ENCODE measurements at places on chromosomes 1 and 21.

DNA sequence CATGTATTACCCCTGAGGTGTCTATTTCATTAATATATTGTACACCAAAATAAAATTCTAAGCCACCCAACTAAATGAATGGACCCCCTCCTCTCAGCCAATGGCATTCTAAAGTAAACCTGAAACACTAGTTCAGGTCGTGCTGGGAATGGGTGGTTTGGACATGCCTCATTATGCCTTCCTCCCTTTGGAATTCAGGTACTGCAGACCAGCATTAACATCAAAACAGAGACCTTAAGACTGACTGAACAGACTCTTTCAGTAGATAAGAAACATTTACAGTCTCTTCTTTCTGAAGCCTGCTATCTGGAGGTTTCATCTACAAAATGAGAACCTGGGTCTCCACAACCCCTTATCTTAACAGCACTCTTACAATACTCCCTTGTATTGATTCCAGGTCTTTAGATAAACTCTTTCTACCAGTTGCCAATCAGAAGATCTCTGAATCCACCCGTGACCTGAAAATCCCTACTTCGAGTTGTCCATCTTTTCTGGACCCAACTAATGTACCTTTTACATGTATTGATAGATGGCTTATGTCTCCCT lies 93.6 kb downstream of the PKN2 start:
- DNase-seq, result no peak

DNA sequence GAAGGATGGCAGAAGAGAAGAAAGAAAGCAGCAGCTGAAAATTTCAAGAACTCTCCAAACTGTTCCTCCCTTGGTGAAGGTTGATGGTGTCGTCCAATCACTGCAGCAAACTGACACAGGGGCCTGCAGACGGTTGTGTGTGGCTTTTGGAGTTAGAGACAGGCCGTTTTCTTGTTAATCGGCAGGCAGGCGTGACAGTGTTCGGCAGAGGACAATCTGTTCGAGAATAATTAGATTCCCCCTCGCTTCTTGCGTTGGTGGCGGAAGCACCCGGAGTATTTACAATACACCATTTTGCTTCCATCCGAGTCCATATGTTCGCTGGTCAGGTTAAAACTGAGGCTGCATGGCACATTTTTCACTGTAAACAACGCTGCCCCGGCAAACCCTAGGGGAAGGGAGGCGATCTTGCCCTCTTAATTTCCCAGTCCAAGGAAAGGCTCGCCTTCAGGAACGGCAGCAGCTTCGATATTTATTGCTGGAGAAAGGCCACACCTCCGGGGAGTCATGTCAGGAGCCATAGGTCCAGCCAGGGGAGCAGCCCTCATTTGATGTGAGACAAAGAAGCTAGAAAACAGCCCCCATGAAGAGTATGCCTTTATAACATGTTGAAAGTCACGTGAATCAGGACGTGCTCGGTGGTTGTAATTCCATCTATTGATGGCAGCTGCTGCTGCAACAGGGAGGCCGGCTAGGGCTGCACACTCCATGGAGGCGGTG lies 360.1 kb downstream of the SMYD3 start:
- no peak for DNase-seq

GRCh38 chr1:1063945-1064831 lies 9.9 kb downstream of the RNF223 start:
- DNase-seq, result peak; percentile 11

GRCh38 chr21:39715804-39716397 lies 29.1 kb upstream of the IGSF5 start:
- peak; percentile 37 for DNase-seq

DNA sequence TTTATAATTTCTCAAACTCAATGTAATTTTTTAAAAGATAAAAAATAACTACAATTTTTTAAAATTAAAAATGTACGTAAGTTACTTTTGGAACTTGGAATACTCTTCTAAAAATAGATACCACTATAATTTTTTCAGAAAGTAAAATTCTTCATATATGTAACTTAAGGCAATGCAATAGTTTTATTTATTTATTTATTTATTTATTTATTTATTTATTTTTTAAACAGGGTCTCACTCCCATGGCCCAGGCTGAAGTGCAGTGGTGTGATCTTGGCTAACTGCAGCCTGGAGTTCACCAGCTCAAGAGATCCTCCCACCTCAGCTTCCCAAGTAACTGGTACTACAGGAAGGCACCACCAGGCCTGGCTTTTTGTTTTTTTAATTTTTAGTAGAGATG lies 3.1 kb upstream of the KRTAP23-1 start:
- no peak for DNase-seq

DNA sequence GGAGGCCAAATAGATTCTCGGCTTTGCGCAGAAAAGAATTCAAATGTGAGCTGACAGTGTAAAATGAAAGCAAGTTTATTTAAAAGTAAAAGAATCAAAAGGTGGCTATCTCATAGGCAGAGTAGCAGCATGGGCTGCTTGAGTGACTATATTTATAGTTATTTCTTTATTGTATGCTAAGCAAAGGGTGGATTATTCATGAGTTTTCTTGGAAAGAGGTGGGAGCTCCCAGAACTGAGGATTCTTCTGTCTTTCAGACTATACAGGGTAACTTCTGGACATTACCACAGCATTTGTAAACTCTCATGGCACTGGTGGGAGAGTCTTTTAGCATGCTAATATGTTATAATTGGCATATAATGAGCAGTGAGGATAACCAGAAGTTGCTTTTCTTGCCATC lies 659.9 kb downstream of the RWDD3 start:
- no peak for DNase-seq

DNA sequence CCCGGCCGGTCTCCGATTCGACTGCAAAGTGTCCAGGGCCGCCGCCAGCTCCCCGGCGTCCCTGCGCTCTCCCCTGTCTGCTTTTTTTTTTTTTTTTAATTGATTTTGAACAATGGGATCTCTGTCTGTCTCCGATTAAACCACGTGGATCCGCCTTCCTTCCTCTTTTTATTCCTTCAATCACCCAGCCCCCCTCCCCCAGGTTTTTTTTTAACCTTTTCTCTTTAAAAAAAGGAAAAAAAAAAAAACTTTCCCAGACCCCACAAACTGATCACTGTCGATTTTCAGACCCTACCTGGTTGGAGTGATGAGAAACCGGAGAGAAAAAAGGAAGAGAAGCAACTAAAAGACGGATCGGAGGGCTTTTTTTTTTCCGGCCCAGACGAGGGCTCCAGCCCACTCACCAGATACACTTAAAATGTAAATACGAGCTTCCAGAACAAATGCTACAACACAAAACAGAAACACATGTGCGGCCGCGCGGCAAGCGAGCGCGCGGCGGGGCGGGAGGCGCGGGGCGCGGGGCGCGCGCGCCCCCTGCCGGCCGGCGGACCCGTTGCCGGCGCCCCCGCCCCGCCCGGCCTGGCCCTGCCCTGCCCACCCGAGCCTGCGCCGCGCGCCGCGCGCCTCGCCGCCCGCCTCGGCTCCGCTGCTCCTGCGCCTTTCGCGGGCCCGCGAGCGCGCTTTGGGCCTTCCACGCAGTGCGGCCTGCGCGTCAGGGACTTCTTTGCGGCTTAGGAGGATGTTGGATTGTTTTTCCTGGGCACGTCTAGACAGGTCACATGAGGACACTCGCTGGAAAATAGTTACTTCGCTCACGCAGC lies at the start of gene RCC2:
Gene RCC2 (minus strand): TSS at position 428 of the 824 bp plus-strand sequence. CDS start 1,163 bp downstream, outside the sequence.
- peak; percentile 63 for DNase-seq

DNA sequence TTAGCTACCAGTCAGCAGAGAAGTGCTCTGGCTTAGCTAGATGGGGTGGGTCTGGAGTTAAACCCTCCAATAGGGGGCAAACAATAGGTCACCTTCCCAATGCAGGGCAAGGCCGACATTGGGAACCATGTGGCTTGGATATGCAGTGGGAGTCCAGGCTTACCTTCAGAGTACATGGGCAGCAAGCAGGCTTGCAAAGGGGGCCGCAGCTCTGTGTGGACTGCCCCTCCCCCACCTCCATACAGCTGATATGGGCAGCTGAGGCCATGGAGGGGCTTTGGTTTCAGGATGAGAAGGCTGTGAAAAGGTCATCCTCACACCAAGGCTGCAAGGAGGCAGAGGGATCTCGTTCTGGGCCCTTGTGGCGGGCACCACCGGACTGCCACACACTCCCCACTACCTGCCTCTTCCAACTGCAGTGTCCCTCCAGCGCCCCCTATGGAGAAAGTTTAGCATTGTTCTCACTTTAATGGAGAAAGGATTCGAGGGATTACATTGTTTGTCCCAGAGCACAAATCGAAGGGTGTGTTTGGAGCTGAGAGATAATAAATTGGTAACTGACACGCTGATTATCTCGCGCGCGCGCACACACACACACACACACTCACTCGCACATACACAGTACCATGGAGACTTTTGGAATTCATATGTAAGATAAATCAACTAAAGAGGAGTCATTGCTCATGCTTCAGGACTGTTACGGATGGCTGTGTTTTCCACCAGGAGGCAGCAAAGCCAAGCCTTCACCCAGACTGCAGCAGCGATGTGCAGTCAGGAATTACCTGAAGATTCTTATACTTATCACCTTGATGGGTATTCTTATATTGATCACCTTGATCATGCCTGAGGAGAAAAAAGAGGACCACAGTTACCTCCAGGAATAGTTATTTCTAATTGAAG lies 7.0 kb upstream of the SMCP start:
- DNase-seq, result peak; percentile 1

- no peak for DNase-seq
Observed at GRCh38 chr1:37739222-37739621, 25.7 kb downstream of the EPHA10 start.

DNA sequence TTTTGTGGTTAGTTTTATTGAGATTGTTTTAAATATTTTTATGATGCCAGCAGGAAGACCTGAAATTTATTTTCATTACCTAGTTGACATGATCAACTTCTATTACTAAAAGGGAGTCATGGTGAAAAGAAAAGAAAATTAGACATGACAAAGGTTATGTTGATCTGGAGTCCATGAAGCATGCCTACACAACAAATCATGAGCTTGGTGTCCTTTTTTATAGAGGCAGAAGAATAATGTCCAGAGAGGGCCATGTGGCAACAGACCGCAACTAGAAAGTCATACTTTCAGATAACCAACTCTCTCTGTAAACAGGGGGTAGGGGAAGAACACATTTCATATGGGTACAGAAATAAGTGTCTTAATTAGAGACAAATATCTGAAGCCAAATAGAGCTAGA lies 175.5 kb upstream of the HOOK1 start:
- DNase-seq, result no peak

GRCh38 chr1:240363315-240363714 lies 248.6 kb downstream of the GREM2 start:
- no peak for DNase-seq

GRCh38 chr1:108892356-108893140 lies 15.8 kb downstream of the GPSM2 start:
- no peak for DNase-seq

GRCh38 chr1:100810360-100810759 lies 84.3 kb downstream of the EXTL2 start:
- no peak for DNase-seq

GRCh38 chr1:13749543-13750341 lies 49.8 kb downstream of the PRDM2 start:
- no peak for DNase-seq

DNA sequence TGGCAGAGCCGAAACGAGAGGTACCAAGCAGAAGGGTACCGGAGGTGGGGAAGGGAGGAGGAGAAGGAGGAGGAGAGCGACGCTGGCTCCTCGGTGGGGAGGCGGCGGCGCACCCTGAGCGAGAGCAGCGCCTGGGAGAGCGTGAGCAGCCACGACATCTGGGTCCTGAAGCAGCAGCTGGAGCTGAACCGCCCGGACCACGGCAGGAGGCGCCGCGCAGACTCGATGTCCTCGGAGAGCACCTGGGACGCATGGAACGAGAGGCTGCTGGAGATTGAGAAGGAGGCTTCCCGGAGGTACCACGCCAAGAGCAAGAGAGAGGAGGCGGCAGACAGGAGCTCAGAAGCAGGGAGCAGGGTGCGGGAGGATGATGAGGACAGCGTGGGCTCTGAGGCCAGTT lies 32.4 kb downstream of the STYXL2 start:
- no peak for DNase-seq

GRCh38 chr1:10033359-10033845 lies 644 bp downstream of the UBE4B start:
- DNase-seq, result no peak

DNA sequence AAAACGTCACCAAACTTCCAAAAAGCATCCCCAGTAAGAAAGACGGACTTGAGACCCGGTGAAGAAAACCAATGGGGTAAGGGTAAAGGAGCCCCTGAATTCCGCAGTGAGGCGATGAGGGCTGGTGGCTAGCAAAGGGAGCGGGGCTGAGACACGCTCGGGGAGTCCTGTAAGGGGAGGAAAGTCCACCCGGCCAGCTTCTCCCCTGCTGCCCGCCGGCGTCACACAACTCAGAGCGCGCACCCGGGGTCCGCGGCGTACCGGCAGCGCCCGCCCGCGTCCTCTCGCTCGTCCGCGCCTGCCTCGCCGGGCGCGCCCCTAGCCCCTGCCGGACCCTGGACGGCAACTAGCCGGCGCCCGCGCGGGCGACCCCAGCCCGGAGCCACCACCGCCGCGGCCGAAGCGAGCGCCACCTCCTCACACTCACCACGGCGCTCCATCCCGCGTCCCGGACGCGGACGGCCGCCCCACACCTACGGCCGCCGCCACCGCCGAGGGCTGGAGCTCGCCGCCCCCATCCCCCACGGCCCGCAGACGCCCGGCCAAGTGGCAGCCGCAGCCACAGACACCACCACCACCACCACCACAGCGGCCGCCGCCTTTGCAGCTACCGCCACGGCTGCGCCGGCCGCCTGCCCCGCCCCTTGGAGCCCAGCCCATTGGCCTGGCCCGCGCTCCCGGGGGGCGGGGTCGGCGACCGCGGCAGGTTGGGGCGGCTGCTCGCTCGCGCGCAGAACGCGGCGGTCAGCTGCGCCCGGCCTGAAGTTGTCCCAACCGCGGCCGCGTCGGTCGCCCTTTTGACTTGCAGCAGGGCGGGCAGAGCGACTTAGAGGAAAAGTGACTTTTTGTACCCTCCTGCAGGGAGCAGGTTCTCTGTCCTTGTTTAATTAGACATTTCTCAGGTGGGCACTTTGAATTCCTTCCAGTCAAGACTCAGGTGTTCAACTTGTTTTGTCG lies 10.0 kb upstream of the ARHGAP29 start:
- DNase-seq, result peak; percentile 12

- DNase-seq, result no peak
Observed at GRCh38 chr1:216057063-216057462, 366.2 kb downstream of the USH2A start.

GRCh38 chr21:36250423-36251075 lies 69.4 kb upstream of the MORC3 start:
- no peak for DNase-seq
